ENCODE measurements at places on chromosomes 11 and 22.

DNA sequence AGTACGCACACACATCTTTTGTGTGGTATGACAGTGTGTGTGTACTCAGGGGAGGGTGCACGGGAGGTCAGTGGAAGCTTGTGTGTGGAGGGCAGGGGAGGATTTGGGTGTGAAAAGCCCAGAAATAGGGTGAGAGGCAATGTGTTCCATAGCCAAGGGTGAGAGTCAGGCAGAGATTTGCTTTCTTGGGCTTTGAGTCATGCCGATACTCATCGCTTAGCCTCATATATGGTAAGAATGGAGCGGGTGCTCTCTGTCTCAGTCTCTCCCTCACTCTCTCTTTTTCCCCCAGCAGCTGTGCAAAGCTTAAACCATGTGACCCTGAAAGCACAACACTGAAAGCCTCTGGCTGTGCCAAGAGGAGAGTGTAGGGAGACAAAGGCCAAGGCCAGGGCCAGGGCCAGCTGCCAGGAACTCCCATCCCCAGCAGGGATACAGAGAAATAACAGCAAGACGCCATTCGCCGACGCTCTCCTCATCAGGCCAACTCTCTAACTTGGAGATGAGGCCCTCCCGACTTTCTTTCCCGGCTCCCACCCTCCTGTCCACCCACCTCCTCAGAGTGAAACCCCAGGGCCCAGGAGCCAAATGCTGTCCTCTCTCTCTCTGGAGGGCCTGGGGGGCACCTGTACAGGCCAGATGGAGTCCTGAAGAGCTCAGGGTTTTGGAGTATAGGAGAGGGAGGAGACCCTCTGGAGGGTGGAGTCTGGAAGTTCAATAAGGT lies 20.3 kb upstream of the MICAL3 start:
- no peak for DNase-seq

- no peak for DNase-seq
Measured at GRCh38 chr11:128579798-128580504, 7.4 kb downstream of the ETS1 start.

DNA sequence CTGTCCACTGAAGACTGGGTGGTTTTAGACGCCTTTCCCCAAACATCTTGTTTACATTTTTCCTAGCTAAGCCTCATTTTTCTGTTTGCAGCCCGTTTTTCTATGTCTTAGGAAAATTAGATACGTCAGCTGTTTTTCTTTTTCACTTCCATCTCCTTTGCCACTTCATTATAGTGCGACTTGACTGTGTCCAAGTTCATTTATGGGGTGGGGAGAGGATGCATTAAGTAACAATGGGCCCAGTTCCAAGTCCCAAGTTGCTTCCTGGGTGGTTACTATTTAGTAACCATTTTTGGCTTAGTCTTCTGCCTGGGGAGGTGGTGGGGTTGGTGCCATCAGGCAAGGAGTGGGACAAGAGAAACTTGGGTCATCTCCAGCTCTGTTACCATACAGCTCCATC lies 83.0 kb downstream of the TRAF6 start:
- no peak for DNase-seq

GRCh38 chr11:131823772-131824171 lies 453.4 kb downstream of the NTM start:
- no peak for DNase-seq

DNA sequence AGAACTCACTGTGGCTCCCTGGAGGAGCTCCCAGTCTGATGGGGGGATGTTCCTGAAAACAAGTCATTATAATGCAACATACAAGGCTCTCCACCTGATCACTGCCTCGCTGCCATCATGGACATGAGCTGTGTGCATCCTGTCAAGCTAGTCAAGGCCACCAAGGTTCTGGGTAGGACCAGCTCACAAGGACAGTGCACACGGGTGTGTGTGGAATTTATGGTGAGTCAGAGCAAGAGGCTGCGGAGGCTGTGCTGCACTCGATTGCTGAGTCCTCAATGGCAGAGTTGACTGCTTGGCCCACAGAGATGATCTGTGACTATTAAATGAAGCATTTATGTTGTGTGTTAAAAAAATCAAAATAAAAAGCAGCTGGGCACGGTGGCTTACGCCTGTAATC lies 96.6 kb downstream of the SEZ6L start:
- DNase-seq = no peak

DNA sequence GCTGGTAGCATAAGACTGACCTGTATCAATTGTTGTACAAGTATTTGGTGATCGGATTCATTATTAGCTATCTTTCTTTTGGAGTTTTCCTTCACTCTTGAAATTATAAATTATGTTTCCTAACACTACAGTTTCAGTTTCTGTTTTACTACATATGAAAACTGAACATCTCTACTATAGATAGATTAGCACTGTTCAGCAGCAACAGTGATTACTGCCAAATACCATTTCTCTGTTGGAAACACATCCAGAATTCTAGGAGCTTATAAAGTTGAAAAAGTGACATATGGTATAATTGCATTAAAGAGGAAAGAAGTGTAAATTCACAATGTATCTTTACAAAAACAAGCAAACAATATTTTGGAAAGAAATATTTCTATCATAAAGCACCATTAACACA lies 118.5 kb upstream of the GRIA4 start:
- DNase-seq = no peak

DNA sequence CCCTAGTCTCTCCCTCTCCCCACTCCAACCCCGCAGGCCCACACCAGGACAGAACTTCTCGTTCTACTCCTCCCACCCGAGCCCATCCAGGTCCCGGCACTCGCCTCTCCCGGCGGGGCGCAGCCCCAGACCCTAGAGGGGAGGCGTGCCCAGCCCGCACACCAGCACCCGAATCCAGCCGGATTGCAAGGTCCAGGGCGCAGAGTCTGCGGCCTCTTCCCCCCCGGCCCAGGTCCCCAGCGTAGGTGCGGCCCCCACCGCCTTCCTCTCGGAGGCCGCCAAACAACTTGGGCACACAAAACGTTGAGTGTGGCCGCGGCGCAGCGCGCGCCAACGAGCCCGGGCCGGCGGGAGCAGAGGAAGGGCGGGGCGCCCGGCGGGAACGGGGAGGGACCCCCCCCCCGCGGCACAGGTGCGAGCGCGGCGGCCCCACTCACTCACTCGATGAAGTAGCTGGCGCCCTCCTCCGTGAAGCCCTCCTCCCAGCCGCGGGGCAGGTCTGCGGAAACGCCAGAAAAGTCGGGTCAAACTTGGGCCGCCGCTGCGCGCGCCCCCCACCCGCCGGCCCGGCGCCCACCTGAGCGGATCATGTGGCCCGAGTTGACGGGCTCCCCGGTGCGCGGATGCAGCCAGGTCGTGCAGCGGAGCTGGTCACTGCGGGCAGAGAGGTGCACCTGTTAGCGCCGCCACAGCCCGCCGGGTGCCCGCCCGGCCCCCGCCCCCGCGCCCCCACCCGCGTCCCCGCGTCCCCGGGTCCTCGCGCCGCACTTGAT lies 480 bp downstream of the PLEKHA7 start:
- DNase-seq = peak; percentile 24

Measured in activated gamma-delta T cell (primary cell).